ENCODE measurements at places on chromosomes 6 and 20.

DNA sequence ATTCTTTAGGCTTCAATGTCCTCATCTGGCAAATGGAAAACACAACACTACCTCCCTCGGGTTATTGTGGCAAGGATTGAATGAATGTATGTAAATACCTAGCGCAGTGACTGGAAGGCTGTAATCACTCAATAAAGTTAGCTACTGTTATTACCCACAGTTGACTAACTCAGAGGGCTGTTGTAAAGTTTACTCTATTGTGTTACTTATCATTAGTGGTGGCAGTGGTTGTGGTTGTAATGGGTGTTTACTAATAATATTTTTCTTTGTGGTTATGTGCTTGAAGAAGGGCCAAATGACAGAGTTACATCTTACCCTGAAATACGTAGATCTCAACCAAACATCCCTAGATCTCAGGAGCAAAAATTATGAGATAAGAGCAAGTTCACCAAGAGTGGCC lies 42.0 kb upstream of the PXDC1 start:
- DNase-seq: no peak

DNA sequence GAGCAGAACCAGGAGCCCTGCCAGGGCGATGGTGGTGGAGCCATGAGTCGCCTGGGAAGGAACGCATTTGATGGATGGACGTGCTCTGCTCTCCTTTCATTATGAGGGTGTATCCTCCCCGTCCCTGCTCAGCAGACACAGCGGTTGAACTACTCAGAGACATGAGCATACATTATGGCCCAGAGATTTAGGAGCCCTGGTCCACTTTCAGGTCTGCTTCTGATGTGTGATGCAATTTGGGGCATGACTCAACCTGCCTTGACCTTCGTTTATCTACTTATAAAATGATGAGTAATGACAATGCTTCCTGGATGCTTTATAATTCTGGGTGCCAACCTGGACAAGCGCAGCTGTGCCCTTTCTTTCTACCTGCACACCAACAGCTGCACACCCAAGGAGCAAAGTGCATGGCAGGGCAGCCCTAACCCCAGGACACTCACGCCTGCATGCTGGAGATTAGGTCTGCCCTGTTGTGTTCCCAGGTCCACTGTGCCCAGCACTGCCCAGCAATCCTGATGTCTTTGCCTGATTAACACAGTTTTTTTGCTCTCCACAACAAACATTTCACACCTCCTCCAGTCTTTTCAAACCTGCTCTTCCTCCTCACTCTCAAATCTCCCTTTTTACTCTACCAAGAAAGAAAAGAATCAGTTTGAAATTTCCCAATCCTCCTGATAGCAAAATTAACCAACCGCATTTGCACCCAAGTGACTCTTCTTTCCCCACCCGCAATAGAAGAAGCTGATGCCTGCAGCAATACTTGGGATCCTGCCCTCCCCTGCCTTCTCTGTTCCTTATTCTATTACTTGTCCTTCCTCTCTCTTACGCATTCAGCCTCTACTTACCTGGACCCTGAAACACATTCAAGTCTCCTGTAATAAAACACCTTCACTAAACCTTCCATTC lies 81.2 kb downstream of the EZR start:
- DNase-seq: no peak

- DNase-seq: no peak
Observed at GRCh38 chr20:36676701-36677421, 30.9 kb upstream of the SLA2 start.

- DNase-seq: no peak
Observed at GRCh38 chr20:3283222-3283820, 44.3 kb upstream of the SLC4A11 start.

- DNase-seq: no peak
Observed at GRCh38 chr6:81843302-81843701, 90.8 kb upstream of the TENT5A start.

- no peak for DNase-seq
Observed at GRCh38 chr6:71902261-71902660, 15.9 kb downstream of the RIMS1 start.

DNA sequence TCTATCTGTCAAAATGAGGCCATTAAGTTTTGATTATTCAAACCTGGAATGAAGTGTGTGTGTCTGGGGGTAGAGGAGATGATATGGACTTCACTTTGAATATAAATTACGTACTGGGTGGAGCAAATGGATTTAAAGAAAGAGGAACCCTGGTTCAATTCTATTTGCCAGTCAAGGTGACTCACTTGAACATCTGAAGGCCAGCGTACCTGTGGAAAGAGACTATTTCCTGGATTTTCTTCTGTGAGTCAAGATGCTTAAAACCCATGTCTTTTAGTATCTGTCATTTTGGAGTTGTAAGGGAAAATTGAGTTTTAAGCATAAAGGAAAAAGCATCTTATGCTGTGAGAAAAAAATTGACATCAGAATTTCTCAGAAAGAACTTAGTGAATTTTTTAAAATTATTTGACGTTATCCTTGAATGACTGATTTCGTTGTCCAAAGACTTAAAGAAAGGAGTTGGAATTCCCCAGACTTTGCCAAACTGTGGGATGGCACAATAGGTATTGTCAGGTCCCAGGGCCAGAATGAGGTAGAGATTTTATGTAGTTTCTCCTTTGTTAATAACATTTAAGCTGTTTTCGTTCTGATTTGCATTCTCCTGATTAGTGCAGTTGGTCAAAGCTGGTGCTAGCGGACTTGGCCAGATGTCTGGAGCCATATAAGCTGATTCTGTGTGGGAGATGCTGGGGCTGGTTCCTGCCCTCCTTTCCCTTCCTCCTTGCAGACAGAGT lies 2.4 kb upstream of the PPP1R14C start:
- DNase-seq: no peak

DNA sequence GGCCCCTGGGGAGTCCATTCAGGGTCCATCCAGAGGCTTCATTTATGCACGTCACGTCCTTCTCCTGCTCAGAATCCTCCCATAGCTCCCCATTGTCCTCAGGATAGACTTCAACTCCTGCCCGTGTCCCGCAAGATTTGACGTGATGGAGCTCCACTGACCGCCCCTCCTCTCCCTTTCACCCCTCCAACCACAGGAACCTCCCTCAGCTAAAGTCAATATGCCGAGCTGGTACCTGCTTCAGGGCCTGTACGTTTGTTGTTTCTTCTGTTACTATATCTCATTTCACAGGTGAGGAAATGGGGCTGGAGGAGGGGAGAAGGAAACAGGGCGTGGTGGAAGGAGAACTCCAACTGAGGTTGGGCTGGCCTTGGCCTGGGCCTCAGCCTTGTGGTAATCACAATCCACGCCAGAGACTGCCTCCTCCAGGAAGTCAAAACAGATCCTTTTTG lies 38.6 kb downstream of the CEBPB start:
- DNase-seq: no peak

GRCh38 chr6:158996856-158997255 lies 3.1 kb downstream of the RSPH3 start:
- no peak for DNase-seq

DNA sequence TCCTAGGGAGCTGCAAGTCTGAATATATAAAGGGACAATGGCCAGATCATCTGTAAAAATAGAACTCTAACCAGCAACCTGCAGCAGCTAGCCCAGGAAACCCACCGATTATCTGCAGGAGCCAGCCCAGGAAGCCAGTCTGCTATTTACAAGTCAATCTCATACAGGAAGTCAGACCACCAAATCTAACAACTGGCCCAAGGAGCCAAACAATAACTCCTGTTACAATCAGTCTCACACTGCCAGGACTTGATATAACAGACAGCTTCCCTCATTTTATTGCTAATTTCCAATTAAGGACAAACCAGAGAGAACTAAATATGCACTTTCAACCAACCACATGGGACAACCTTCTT lies 14.4 kb upstream of the RIN2 start:
- DNase-seq: no peak

- no peak for DNase-seq
Observed at GRCh38 chr20:42018979-42019378, 400.8 kb upstream of the CHD6 start.

- DNase-seq: no peak
Observed at GRCh38 chr6:42251500-42251899, 33.8 kb upstream of the MRPS10 start.

- no peak for DNase-seq
Observed at GRCh38 chr6:154414021-154414813, 57.6 kb upstream of the IPCEF1 start.

- no peak for DNase-seq
Observed at GRCh38 chr6:12291839-12292604, 1.9 kb downstream of the EDN1 start.

- no peak for DNase-seq
Observed at GRCh38 chr6:5046430-5046829, 38.7 kb upstream of the PPP1R3G start.

GRCh38 chr6:16712255-16712930 lies 48.9 kb downstream of the ATXN1 start:
- no peak for DNase-seq

DNA sequence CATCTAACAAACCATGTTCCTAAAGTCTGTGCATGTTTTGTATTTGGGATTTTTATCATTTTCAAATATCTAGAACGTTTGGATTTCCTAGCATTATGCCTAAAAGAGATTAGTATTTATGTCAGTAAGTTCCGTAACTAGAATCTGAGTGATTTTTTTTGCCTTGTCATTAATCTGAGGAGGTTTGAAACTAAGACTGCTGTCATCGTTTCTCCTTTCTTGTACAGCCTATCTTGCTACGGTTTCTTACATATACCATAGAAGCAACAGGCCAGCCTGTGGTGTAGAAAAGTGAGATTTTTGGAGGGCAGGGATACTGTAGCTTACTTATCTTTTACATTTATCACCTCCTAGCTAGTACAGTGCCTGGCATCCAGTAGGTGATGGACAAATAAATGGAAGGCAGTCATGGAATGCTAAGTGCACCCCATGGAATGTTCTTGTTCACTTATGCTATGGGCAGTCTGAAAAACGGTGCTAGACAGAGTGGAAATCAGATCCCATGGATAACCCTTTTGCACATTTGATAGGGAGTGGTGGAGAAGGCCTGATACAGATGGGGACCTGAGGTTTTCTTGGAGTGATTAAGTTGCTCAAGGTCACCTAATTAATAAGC lies 93.9 kb downstream of the ARID1B start:
- DNase-seq: no peak

GRCh38 chr6:106540907-106541306 lies 88.4 kb downstream of the RTN4IP1 start:
- no peak for DNase-seq

DNA sequence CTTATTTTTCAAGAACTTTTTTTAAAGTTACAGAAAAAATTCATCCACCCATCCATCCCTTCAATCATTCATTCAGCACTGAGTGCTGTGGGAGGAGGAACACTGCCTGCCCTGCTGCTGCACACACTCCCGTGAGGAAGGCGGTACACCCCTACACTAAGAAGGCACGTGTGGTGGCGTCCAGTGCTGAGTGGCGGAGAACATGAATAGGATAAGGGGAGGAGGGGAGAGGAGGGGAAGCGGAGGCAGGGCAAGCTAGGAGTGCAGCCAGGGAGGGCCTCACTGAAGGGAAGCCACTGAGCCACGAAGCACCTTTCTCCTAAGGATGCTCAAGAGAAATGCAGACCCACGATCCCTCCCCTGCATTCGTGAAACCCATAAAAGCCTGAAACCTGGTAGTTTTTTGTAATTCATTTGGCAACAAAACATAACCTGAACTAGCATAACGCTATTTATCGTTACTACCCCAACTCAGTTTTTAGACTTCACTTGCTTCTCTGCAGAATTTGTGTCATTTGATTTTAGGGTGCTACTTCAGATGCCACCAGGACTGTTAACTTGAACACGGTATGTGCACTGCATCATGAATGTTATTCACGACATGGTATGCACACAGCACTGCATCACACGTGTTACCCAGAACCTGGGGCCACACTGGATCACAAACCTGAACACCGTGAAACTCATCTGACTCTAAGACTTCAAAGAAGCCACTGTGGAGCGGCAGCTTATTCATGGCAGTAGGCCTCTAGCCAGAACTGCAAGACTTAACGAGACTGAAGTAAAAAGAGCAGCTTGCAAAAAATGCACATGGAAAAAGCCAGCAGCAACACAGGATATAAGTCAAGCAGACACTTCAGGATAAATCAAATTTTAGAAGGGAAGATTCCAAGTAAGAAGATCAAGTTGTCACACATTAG lies 3.5 kb downstream of the RNASET2 start:
- DNase-seq: peak; percentile 53

DNA sequence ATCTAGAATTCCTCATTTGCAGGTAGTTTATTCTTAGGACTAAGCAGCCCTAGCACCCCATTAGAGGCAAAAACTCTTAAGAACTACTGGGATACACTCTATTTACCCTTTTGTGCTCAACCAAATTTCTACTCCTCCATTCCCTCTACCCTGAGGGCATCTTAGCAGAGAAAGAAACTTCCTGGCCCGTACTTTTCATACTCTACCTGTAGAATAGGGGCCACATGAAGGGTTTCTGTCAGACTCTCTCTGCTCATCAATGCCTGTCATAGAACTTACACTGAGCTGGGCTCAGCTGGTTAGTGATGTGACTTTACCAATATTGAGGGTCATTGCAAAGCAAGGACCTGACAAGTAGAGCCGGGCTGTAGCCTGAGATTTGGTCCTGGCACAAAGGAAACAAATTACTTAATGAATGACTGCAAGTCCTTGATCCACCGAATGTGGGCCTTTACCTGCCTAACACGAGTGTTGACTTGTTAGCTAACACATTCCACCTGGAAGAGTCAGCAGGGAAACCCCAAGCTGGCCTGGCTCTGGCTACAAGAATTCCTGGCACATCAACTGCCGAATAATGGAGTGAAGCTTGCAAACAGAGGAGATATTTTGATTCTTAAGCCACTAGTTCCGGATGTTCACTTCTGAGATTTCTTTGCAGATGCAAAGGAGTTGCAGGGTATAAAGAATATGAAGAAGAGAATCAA lies 280.5 kb upstream of the JAG1 start:
- DNase-seq: no peak

- DNase-seq: no peak
Observed at GRCh38 chr6:33739571-33739970, 7.1 kb downstream of the IP6K3 start.

- DNase-seq: no peak
Observed at GRCh38 chr6:142671791-142672190, 273.2 kb downstream of the HIVEP2 start.

DNA sequence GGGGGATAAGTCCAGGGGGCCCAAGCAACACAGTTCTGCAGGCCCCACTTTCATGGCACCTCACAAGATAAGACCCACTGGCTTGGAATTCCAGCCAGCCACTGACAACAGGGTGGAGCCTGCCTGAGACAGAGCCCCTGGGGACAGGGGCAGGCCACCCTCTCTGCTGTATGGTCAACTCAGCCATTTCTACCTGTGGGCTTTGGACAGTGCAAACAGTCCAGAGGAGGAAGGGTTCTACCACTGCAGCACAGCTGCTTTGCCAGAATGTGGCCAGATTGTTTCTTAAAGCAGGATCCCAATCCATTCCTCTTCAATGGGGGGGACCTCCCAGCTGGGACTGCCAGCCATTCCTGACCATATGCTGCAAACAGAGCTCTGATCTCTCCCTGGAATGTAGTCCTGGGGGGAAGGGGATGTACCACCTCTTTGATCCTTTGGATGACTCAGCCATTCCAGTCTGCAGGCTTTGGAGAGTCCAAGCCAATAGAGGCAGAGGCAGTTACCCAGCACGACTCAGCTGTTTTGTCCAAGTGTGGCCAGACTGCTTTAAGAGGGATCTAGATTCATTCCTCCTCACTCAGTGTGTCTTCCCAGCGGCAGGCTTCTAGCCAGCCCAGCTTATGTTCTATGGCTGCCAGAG lies 842.2 kb downstream of the EPHA7 start:
- no peak for DNase-seq
